CD4-positive, alpha-beta T cell treated with Interleukin-21 for 1 hour (primary cell): ENCODE measurements at places on chromosomes 7 and 10.

DNA sequence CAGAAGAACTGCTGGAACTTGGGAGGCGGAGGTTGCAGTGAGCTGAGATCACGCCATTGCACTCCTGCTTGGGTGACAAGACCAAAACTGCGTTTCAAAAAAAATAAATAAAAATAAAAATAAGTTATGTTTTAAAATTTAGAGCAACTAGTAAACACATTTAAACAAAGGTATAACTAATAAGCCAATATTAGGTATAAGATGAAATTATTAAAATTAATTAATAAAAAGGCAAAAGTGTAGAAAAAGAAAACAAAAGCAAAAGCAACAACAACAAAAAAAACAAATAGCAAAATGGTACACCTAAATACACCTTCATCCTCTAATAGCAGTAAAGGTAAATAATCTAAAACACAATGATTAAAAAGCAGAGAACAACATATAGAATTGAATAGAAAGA, 6.2 kb upstream of the OR6B1 start:
- no peak for DNase-seq

DNA sequence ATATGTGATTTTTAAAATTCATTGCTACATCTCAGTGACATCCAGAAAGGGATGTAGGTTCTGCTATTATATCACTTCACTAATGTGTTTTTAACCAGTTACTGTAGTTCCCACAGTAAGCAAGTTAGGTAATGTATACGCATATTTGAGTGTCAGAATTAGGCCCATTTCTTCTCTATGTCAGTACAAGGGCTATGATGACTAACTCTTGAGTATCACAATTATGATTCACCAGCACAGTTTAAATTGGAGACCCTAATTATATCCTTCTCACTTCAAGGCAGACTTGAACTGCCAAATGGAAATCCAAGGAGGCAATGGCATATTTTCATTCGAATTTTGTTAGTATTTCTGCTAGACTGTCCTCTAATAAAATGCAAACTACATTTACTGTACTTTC, 23.6 kb downstream of the BZW2 start:
- no peak for DNase-seq

- no peak for DNase-seq
Measured at GRCh38 chr10:11397077-11397965, 214.1 kb downstream of the USP6NL start.

GRCh38 chr7:135335628-135336139, 102.0 kb downstream of the STRA8 start:
- DNase-seq = peak; percentile 22

DNA sequence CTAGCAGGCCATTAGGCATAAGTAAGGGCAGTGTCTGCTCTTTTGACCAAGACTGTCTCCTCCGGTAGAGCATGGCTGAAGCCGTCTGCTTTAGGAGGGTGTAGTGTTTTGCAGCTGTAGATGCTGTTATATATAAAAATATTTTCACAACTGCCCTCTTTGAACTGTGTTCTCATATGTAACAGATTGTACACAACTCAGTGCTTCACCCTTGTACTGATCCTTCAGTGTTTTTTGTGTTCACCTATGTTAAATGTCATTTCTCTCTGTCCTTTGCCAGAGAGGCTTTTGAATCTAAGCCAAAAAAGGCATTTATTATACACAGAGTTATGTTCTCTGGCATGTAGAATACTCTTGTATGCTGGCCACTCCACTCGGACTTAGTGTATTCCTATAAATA, 135.5 kb downstream of the BICC1 start:
- no peak for DNase-seq

GRCh38 chr7:94008537-94008936, 4.4 kb upstream of the BET1 start:
- DNase-seq = no peak
